Stimulated activated CD8-positive, alpha-beta memory T cell treated with anti-CD3 and anti-CD28 coated beads, Interleukin-4, amount 100 ng/mL, for 4 hours (primary cell): ENCODE measurements at places on chromosomes 1 and 21.

- no peak for DNase-seq
Observed at GRCh38 chr21:38486221-38486620, 12.1 kb downstream of the ERG start.

DNA sequence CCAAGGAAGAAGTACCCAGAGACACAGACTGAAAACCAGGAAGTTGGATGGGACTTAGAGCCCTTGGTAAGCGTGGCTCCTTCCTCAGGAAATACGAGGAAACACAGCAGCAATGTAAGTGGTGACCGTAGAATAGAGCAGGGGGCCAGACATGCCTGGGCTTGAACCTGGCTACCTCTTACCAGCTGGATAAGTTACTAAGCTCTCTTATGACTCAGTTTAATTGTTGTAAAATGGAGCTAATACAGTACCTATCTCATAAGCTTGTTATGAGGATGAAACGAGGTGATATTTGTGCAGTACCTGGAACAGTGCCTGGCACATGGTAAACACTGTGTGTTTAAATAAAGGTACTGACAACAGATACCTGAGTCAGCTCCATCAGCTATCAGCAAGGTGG is 19.2 kb downstream of the EBNA1BP2 start:
- no peak for DNase-seq

DNA sequence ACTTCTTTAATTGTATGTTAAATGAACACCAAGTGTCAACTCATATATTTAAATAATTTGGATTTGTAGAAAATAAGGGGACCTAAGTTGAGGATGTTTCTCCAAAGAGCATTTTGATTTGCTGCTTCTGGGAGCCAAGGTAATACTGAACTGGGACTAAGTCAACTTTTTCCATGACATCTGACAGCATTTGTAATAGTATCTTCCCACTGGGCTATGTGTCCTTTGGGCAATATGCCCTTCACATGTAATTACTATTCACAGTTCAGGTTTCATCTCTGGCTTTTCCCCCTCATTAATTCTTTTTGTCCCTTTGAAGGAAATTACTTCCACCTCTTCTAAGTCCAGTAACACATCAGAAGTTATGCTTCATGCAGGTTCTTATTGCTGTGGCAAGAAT is 36.7 kb upstream of the HP1BP3 start:
- no peak for DNase-seq

DNA sequence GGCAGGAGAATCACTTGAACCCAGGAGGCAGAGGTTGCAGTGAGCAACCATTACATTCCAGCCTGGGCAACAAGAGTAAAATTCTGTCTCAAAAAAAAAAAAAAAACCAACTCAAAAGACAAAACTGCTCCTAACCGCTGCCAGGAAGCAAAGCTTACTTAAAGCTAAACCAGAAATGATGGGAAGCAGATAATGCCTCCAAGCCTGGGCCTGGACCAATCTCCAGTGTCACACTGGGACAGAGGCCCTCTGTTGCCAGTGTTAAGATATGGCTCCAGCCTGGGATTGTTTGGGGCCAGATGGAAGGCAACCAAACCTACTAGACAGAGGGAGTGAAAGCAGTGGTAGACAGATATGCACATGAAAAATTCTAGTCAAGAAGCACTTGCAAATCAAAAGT is 36.9 kb downstream of the NSL1 start:
- no peak for DNase-seq

GRCh38 chr21:25977068-25977611 is 193.4 kb downstream of the APP start:
- no peak for DNase-seq

- DNase-seq = no peak
Observed at GRCh38 chr1:245229051-245229450, 74.3 kb downstream of the KIF26B start.

- no peak for DNase-seq
Observed at GRCh38 chr21:33151941-33152731, 77.6 kb upstream of the IFNAR2 start.

DNA sequence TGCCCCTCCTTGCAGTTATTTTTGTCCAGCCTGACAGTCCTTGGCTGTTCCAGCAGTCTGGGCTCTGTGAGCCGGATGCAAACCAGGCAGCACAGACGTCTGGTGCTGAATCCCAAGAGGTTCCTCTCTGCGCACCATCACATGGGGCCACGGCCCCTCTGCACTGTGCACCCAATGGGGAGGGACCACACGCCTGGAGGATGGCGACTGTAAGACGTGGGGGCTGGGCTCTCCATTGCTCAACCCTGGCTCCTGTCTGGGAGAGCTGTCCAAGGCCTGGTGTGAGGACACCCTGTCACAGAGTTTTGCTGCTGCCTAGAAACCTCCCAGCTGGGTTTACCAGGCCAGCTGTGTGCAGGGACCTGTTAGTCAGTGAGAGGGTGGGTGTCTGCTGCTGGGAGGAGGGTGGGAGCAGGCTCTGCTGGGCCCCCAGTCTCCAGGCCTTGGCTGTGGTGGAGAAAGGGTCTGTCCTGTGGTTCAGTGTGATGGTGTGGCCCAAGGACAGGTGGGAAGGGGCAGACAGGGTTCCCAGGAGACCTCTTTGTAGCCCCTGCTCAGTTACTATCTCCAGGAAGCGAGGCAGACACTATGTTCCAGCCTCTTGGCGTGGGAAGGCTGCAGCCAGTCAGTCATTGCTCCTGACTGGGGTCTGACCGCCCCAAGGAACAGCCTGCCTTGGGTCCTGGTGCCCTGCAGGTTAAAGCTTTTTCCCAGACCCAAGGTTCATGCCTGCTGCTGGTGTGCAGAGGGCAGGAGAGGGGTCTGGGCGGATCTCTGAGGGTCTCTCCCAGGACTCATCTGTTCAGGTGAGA is 13.8 kb downstream of the HEYL start:
- no peak for DNase-seq

- DNase-seq = no peak
Observed at GRCh38 chr1:103790172-103790571, 40.5 kb downstream of the AMY1C start.

GRCh38 chr1:155307247-155307740 is 1.4 kb upstream of the FDPS start:
- no peak for DNase-seq

GRCh38 chr1:103107741-103108375 is 464 bp downstream of the COL11A1 start:
- DNase-seq = no peak

GRCh38 chr1:157734321-157734720 is 33.8 kb upstream of the FCRL3 start:
- DNase-seq = no peak

DNA sequence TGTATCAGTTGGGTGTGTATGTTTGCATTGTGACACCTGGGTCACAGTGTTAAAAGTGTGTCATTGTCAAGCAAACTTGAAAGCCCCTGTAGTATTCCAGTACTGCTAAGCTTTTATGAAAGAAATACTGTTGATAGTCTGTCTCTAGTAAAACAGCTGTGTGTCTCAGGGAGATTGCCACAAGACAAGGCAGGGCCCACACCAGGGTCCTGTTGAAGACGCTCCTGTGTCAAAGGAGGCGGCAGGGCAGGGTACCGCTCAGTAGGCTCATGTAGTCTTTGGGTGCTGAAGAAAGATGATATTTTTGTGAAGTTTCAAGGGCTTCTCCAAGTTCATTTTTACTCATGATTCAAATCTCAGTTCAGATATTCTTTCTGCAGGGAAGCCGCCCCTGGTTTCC is 132.5 kb downstream of the GALNT2 start:
- no peak for DNase-seq

GRCh38 chr21:42664614-42665013 is 11.2 kb downstream of the PDE9A start:
- no peak for DNase-seq

GRCh38 chr1:17735348-17735747 is 19.8 kb upstream of the ACTL8 start:
- DNase-seq = no peak

DNA sequence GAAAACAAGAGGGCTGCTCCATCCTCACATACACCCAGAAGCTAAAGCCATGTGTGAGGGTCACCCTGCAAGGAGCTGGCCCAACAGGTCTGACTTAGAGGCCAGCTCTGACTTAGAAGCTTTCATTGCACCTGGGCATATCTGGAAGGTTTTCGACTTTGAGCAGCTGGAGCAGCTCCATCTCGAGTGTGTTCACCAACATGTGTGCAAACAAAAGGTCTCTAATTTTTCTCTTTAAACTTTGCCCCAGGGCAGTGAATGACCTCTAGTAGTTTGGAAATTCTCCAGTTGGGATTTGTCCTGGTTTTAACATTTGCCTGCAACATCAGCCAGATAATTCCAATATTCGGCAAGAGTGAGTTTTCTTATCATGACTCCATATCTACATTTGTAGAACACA is 108.3 kb downstream of the TNR start:
- DNase-seq = no peak

DNA sequence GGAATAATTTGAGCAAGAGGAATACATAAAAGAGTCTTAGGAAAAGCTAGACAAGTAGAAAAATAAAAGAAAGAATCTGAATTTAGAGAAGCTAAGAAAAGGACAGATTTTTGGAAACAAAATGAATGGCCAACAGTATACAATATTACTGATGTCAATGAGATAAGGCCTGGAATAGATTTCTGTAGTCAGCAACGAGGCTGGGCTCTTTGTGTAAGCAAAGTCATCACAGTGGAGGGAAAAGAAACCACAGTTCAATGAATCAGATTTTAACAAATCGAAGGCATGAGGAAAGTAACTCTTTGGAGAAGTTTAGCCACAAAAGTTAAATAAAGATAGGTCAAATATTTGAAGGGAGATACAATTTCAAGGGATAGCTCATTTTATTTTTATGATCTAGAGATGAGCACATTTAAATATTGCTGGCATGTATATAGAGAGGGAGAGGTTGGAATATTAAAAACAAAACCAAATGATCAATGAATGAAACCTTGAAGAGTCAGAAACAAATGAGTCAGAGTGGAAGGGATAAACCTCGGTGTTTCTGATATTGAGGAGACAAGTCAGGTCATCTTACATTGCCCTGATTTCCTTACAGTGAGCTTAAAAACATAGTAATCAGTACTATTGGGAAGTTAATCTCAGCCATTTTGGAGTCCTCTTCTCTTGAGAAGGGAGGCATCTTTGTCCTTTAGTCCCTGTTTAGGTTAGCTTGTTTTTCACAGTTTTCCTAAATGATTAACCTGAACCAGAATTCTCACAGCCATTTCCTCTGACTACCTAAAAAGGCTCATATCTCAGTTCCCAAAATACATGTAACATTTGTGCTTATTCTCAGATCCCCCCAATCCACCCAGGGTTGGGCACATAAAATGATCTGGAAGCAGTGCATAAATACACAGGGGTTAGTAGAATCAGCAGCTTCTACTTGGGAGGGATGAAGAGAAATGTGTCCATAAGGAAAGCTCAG is 620.0 kb upstream of the B3GALT2 start:
- DNase-seq = no peak

DNA sequence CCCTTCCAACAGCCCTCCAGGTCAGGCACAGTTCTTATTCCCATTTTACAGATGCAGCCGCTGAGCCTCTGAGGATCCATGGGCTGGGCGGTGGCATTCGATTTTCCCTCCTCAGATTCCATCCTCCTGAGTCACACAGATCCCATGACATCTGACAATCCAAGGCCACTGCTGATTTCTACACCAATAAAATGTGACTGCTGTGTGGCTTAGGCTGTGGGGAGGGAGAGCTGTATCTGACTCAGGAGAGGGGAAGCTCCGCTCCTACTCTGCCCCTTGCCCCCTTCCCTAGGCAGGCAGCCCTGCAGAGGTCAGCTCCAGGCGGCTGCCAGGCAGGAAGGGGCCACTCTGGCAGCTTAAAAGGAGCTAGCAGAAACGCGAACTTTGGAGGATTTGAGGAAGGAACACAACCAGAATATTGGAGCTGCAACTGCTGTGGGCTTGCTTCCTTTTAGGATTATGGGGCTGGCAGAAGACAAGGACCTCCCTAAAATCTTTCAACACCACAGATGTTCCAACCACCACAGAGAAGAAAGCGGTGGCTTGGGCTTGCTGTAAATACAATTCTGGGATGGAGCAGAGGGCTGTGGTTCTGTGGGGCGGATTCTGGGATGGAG is 50.0 kb downstream of the MRPL37 start:
- DNase-seq = no peak

DNA sequence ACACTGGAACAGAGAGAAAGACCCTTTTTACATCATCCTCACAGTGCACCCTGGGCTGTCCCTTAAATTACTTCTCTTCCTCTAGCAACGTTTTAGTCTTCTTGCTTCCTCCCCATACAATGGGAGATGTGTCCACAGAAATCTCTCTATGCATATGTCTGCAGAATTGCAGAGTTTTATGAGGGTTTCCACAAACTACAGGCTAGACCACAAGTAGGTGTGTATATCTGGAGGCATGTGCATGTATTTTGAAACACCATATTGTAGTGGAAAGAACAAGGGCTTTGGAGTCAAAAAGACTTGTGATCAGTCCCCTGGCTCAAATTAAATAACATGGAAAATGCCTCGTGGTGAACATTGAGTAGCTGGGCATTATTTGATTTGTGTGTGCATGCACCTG is 121.3 kb upstream of the IPO9 start:
- no peak for DNase-seq

- no peak for DNase-seq
Observed at GRCh38 chr1:29136391-29136915, 12.8 kb upstream of the TMEM200B start.

DNA sequence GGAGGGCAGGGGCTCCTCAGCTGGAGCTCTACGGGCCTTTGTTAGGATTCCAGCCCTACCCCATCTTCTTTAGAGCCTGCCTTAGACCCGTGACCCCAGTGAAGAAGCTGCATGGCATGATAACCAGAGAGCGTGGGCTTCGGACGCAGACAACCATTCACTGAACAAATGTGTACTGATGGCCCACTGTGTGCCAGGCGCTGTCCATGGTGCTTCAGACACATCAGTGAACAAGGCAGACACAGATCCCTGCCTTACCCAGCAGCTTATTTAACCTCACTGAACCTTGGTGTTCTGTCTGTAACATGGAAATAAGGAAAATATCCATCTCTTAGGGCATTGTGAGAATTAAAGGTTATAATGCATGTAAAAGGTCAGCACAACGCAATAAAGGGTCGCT is 9.5 kb downstream of the CHIT1 start:
- DNase-seq = no peak

- DNase-seq = no peak
Observed at GRCh38 chr1:241077386-241078147, 279.4 kb downstream of the RGS7 start.
